ENCODE measurements at places on chromosomes 6 and 20.

DNA sequence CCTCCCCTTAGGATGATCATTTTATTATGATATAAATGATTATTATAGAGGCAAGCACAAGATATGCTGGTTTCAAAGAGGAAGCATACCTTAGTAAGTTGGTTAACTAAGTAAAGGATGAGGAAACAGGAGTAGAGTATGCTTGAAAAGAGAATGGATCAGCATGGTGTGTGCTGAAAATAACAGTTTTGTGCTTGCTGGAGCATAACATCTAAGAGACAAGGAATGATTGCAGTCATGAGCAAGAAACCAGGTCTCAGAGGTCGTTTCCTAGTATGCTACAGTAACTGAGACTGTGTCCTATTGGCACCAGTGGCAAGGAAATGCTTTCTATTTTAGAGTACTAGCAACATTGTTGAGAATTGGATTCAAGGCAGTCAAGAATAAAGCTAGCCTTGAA, 34.1 kb downstream of the CDC40 start:
- no peak for DNase-seq

GRCh38 chr6:109456111-109456583, 575 bp upstream of the MICAL1 start:
- DNase-seq, result no peak

GRCh38 chr20:483815-484644, 21.7 kb upstream of the TBC1D20 start:
- DNase-seq, result peak; percentile 77

GRCh38 chr6:27775796-27776184, 136.4 kb downstream of the OR2B2 start:
- no peak for DNase-seq

DNA sequence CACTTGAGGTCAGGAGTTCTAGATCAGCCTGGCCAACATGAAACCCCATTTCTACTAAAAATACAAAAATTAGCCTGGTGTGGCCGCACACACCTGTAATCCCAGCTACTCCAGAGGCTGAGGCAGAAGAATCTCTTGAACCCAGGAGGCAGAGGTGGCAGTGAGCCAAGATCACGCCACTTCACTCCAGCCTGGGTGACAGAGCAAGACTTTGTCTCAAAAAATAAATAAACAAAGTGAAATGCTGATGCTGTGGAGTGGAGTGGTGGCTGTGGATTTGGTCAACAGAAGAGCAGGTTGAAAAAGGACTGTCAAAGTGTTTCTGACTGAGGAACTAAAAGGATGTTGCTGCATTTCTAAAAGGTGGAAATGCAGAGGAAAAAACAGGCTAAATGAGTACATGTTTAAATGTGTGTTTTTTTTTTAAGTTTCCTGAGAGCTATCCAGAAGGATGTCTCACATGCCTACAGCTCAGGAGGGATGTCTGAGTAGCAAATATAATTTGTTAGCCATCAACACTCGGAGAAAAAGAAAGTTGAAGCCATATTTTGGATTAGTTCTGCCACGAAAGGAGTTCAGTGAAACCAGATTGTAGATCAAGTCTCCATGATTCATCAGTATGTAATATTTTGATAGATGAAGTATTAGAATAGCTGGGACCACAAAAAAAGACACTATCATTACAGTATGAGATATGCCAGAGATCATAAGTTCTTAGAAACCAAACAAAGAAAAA, 621.1 kb upstream of the ADGRB3 start:
- no peak for DNase-seq

DNA sequence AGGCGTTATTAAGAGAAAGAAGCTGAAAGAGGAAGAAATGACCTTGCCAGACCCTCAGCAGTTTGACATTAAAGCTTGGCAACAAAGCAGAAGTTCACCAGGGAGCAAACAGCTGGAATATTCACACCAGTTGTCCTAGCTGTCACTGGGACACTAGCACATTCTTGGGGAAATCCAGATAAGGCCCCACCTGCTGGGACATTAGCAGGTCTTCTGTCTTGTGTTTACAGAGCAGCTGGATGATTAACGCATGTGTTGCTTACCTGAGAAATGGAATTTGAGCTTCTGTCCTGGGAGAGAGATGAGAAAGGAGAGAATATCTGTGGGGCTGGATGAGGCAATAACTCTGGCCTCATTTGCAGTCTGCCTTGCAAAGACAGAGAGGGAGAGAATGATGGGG, 137.6 kb upstream of the RIN2 start:
- DNase-seq, result no peak

GRCh38 chr6:130560231-130560630, 194.4 kb downstream of the TMEM200A start:
- DNase-seq, result no peak

DNA sequence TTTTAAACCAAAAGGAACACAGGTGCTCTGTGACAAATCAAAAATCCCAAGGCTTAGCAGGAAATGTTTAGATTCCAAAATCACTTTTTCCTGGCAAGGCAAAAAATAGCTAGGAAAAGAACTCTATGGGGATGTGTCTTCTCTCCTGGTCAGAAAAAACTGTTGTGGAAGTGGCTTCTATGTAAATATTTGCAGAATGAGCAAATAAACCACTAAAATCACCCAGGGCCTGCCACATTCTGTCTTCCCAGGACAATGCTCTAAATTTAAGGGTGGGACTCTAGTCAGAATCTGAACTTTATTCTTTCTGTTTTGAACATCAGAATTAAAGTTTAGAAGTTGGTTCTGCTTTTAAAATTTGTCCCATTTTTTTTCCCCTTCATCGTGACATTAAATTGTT, 29.3 kb downstream of the GCM1 start:
- DNase-seq, result no peak

DNA sequence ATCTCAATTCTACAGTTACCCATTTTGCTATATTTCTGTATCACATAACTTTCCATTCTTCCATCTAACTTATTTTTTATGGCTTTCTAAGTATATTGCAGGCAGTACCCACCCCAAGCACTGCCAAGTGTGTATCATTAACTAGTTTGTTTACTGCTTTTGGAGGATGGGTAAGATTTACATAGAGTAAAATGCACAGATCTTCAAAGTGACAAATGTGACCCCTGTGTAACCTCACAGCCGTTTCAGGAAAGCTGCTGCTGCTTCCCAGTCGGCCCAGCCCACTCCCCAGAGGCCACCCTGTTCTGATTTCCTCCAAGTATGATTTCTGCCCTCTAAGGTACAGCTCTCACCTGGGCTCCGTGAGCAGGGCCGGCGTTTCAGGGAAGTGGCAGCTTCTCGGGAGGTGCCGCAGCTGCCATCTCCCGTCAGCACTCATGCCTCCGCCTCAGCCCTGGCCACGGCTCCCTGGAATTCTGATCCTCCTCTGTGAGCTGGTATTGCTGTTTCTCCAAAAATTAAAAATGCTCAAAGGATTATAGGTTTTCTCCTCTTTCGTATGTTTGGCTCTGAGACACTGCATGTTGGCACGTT, 15.0 kb upstream of the MAP1LC3A start:
- DNase-seq, result peak; percentile 19

- no peak for DNase-seq
These were observed 1.9 kb downstream of the RNF217 start for GRCh38 chr6:124963831-124964763.

- peak; percentile 78 for DNase-seq
These were observed 628.2 kb downstream of the CDH26 start for GRCh38 chr20:60586269-60587050.

DNA sequence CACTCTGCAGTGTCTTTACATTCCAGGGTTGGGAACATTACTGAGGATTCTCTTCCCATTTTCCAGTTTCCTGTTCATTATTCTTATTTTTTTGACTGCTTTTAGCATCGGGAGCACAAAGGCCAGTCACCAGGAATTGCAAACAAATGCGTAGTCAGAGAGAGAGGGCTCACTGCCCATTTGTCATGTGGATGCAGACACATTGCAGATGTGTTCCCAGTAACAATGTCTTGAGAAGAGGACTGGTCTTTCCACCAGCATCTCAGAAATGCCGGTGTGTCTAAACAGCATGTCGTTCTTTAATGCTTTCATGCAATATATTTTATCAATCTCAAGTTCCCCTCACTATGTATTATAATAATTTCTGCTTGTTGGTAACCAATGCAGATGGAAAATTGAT, 952 bp upstream of the TAAR6 start:
- DNase-seq, result no peak

GRCh38 chr6:3848380-3848779, 793 bp upstream of the FAM50B start:
- DNase-seq, result no peak

- no peak for DNase-seq
These were observed 94.8 kb upstream of the OPRM1 start for GRCh38 chr6:153944201-153944600.

GRCh38 chr6:47709160-47709559, 10.8 kb downstream of the ADGRF4 start:
- no peak for DNase-seq

DNA sequence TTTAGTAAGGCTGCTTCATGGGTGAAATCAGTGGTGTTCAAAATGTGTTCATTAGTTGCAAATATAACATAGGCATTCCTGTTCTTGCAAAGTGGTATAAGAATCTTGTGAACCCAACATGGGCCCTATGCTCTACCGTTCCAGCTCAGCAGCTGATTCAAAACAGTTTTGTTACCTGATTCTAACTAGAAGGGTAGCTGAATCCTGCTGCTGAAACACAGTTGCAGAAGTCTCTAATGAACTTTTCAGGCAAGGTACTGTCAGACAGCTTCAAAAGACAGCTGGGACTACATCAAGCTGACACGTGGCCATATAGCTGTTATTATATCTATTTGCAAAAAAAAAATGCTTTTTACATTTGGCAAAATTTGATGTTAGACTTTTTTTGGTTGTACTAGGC, 22.7 kb downstream of the THEMIS start:
- no peak for DNase-seq

GRCh38 chr20:44187054-44187771, at the start of gene JPH2:
Gene JPH2, minus strand, starts transcription at chr20:44187188. Its CDS starts 483 bp downstream, at chr20:44186705.
- DNase-seq, result peak; percentile 81

Data from left ventricle myocardium superior (tissue), 1 donor.